ENCODE measurements at places on chromosomes 12 and 14.
A peak's percentile ranks its signal among the peaks of the same experiment; 100 is the strongest.

GRCh38 chr12:21509768-21510167 is 8.2 kb downstream of the GOLT1B start:
- no peak for DNase-seq

GRCh38 chr12:2395354-2395977 is 342.7 kb downstream of the CACNA1C start:
- DNase-seq = peak; percentile 72

DNA sequence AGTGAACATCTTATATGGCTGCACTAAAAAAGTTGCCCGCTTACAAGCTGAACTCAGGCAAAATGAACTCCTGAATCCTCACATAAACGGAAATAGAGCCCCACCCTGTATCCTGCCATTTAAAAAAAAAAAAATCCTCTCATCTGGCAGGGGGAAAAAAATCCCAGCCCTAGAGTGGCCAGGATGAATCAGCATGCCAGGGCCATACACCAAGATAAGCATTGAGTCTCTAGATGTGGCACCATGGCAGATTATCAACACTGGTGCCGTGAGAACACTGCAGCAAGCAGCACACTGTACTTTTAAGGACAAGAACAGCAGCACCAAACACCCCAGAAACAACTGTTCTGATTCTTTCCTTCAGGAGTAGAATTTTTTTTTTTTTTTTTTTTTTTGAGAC is 65.5 kb downstream of the RASSF3 start:
- DNase-seq = no peak

- DNase-seq = no peak
Observed at GRCh38 chr12:53955036-53955775, 503 bp downstream of the HOXC12 start.

DNA sequence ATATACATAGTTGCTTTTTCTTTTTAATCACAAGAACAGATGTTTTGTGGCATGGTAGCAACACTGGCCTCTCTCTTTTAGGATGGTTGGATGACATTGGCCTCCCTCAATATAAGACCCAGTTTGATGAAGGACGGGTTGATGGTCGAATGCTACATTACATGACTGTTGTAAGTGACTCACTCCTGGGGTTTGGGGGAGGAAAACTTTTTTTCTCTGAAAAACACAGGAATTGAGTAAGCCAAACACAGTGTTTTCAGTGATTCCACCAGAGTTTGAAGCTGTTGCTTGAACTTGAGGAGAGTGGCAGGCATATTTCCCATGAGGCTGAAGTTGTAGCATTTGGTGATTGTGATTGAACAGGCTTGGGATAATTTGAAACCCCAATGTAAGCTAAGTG is 13.7 kb upstream of the REP15 start:
- DNase-seq = no peak

DNA sequence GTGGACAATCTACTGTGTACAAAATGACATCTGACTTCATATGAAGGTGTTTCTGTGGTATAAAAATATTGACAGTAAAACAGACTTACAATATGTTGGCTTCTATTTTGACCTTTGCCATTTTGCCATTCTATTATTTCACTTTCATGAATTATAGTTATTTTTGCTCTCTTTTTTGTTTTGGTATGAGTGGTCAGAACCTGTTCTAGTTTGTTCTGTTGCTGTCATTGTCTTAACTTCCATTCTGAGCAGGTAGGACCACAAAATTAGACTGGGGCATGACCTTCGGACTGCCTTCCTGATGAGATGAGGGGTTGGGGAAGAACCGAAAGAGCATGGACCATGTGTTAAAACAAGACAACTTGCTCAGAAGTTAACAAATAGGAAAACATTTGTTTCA is 36.5 kb upstream of the IFNG-AS1 start:
- DNase-seq = no peak

DNA sequence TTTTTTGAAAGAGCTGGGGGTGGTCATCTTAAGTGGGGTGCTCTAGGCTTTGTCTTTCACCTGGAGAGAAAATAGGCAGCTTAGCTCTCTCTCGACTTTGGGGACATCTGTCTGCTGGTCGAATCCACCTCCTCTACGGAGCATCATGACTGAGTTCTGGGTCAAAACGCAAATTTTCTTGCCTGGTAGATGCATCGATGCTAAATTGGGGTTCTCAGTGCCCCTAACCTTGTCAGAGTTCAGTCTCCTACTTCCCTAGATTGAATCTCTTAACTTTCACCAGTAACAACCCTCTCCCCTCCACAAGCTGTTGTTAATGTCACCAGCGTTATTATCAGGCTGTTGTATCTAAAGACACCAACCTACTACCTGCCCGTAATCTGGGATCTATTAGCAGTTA is 682 bp downstream of the FLRT2 start:
- DNase-seq = no peak

DNA sequence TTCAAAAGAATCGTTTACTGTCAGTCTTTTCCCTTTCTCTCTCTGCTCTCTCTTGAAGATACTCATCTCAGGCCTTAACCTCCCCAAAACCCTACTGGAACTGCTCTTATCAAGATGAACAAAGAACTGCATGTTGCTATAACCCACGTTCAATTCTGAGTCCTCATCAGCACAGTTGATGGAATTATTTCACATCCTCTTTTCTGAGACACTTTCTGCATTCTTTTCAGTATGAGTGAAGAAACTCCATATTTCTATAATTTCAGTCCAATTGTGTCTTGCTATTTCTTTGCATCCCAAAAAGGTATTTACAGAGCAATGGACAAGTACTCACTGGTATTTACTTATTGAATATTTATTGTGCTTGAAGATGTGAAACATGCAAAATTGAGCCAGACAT is 160.1 kb upstream of the CPNE8 start:
- no peak for DNase-seq

GRCh38 chr12:59186451-59186850 is 266.1 kb upstream of the LRIG3 start:
- no peak for DNase-seq

GRCh38 chr12:115866909-115867525 is 410.5 kb downstream of the MED13L start:
- no peak for DNase-seq

DNA sequence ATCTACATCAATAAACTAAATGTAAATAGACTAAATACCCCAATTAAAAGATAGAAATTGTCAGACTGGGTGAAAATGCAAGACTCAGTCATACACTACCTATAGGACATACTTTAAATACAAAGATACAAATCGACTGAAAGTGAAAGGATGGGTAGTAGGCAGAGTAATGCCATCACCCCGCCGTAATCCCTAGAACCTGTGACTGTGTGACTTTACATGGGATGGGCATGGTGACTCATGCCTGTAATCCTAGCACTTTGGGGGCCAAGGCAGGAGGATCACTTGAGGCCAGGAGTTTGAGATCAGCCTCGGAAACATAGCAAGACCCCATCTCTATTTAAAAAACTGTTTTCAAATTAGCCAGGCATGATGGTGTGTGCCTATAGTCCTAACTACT is 2.6 kb upstream of the EVL start:
- DNase-seq = no peak

DNA sequence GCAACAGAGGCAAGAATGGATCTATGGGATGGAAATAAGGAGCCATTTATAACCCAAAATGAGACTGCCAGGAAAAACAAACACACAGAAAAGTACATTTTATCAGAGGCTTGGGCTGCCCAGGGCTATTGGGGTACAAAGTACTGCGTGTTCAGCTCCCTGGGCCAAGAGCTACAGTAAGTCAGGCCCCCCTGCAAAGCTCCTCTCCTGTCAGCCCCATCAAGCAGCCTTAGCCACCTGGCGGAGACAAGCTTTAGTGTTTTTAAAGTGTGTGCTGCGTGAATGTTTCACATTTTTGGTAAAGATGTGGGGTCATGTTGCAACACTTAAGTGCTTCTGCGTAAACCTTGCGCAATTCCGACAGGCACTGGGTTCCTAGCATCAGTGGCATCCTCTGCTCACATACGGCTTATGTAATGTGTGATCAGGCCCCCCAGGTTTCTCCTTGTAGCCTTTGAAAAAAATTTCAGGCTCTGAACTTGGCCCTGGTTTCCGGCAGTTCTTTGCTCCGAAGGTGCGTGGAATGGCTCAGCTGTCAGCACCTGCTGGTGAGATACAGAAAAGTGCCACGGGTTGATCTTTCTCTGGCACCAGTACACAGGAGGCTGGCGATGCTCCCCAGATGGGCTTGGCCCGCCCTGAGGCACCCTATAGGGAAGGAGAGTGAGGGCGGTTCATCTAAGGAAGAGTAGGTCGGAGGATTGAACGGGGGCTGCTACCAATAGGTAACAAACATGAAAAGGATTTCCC is 198.7 kb upstream of the EEA1 start:
- no peak for DNase-seq

GRCh38 chr14:59213368-59214315 is 25.2 kb downstream of the DAAM1 start:
- DNase-seq = peak; percentile 20

GRCh38 chr12:104510873-104511440 is 54.2 kb downstream of the CHST11 start:
- DNase-seq = no peak

GRCh38 chr14:96944297-96944696 is 147.1 kb downstream of the VRK1 start:
- DNase-seq = no peak

DNA sequence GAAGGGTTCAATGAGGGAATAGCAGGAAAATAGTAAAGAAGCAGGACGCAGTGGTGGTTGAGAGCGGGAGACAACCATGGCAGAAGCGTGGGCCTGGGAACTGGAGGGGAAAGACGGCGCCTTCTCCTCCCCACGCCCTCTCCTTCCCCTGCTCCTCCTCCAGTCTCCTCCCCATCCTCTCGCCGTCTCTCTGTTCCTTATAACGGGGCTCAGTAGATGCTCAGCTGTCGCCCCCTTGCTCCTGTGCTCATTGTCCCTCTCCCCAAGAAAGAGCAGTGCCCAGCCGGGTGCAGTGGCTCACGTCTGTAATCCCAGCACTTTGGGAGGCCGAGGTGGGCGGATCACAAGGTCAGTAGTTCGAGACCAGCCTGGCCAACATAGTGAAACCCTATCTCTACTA is 142.0 kb downstream of the BCL11B start:
- DNase-seq = no peak

- no peak for DNase-seq
Observed at GRCh38 chr12:116856729-116857128, 24.5 kb downstream of the HRK start.

- DNase-seq = no peak
Observed at GRCh38 chr14:91367173-91368171, 50.1 kb downstream of the CCDC88C start.

- DNase-seq = no peak
Observed at GRCh38 chr12:51021694-51022093, 4.5 kb downstream of the SLC11A2 start.

- DNase-seq = no peak
Observed at GRCh38 chr14:35944847-35945246, 118.7 kb downstream of the BRMS1L start.

DNA sequence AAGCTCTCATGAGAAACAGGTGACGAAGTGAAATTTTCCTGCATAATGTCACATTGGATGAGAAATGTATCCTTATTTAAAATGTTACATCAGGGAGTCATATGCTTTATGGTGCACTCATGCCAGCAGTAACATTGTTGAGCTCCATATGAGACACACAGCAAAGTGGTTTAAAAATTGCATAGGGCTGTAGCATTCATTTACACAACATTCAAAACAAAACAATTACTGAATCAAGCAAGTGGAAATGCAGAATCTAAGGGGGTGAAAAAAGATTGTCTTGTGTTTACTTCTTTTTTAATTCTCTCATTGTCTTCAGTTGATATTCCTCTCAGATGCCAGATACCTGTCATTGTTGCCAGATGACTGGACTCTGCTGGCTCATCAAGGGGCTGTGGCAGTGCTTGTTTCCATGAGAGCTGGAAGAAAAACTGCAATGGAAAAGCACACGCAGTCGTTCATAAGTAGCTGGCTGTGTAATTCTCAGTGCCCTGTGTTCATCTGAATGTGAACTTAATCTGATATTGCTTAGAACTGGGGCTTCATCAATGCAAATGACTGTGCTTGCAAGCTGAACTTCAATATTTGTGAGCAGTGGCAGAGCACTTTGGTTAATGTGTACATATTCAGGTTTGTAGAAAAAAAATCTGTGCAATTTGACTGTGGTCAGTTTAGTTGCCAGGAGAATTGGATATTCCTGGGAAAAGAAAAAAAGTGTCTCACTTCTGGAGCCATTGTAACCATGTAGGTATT is 305.6 kb downstream of the RAD51B start:
- no peak for DNase-seq

DNA sequence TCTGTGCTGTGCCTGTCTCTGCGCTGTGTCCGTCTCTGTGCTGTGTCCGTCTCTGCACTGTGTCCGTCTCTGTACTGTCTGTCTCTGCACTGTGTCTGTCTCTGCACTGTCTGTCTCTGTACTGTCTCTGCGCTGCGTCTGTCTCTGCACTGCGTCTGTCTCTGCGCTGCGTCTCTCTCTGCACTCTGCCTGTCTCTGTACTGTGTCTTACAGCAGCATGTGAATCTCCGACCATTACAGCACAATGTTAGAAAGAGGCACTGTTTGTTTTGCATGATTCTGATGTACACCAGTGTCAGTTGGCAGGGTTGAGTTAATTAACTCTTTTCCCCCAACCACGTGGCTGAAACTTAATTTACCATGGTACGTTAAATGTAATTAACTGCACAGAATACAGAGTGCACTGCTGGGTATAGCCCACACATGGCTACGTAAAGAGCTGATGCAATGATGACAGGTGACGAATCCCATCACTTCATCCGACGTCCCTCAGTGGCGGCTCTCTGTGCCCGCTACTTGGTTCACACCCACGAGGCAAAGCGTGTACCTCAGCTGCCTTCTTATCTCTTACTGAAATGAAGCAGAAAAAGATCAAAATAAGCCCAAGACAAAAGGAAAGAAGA is 127.7 kb upstream of the SFSWAP start:
- DNase-seq = no peak

DNA sequence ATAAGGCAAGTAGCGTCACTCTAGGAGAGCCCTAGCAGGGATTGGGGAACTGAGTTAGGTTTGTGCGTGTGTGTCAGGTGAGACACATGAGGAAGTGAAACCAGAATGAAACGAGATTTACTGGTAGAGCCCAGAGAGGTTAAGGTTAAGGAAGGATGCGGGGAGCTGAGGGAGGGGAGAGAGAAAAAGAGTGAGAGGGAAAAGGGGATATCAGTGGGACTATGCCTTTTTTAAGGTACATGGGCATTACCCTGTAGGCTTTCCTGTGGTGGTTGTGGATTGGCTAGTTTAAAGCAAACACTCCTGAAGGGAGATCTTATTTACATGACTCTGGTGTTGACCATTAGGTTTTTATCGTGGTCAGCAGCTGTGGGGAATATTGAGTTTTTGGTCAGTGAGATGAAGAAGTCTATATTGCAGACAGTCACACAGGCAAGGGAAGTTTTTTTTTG is 13.9 kb downstream of the ZDHHC17 start:
- no peak for DNase-seq

GRCh38 chr12:72346363-72346944 is 74.3 kb downstream of the TRHDE start:
- DNase-seq = peak; percentile 84

- no peak for DNase-seq
Observed at GRCh38 chr14:39851202-39851601, 419.0 kb upstream of the FBXO33 start.
